A549 treated with DMSO at 1 μM for 4 hours (cell line): ENCODE measurements at places on chromosomes 2 and 18. TPM values are rescaled to one million over a fixed set of nuclear protein-coding genes. Genes with fewer than 3 reads are reported as not detected.

The IL1F10 gene
- not detected in 5 replicates for total RNA-seq

The UCN gene
- 0.55 to 2.6 TPM (median 1.8 TPM) in 5 replicates for total RNA-seq

The CCDC148 gene
- 0.13 to 0.55 TPM (median 0.38 TPM) in 5 replicates for total RNA-seq

The OR6B2 gene
- total RNA-seq, result not detected in 5 replicates

The GKN1 gene
- 0.57 to 0.74 TPM (median 0.71 TPM) in 5 replicates for total RNA-seq

The REEP1 gene
- 0.53 to 1.1 TPM (median 0.83 TPM) in 5 replicates for total RNA-seq

The MLPH gene
- total RNA-seq, result 180 to 294 TPM (median 277 TPM) in 5 replicates

The TEX44 gene
- total RNA-seq, result not detected in 5 replicates

The MAB21L4 gene
- 0.05 to 0.15 TPM (median 0.08 TPM) in 4 of 5 replicates, not detected in the other for total RNA-seq

The NRP2 gene
- total RNA-seq, result 106 to 191 TPM (median 159 TPM) in 5 replicates

The UBXN2A gene
- total RNA-seq, result 15.9 to 24.6 TPM (median 21.5 TPM) in 5 replicates

The ELOA2 gene
- total RNA-seq, result not detected in 5 replicates

The ZNF513 gene
- total RNA-seq, result 11.6 to 14.4 TPM (median 13.7 TPM) in 5 replicates

The PDCD1 gene
- not detected in 5 replicates for total RNA-seq

The GRB14 gene
- 3.1 to 7.6 TPM (median 5.6 TPM) in 5 replicates for total RNA-seq

The FAM237A gene
- total RNA-seq, result not detected in 5 replicates

The SLC25A52 gene
- not detected in 5 replicates for total RNA-seq

The DCC gene
- total RNA-seq, result not detected in 5 replicates

The MDH1B gene
- total RNA-seq, result 1.6 to 2.2 TPM (median 1.8 TPM) in 5 replicates

The LAMA3 gene
- total RNA-seq, result 29.5 to 44.3 TPM (median 41.7 TPM) in 5 replicates

The NOSTRIN gene
- total RNA-seq, result 1.4 to 2.2 TPM (median 1.9 TPM) in 5 replicates

The SAG gene
- total RNA-seq, result not detected in 5 replicates

The LINC00305 gene
- not detected in 5 replicates for total RNA-seq

The TBR1 gene
- total RNA-seq, result 0.01 to 0.11 TPM (median 0.08 TPM) in 3 of 5 replicates, not detected in the others

The OTOS gene
- 0.21 TPM in 1 of 5 replicates, not detected in the others for total RNA-seq

The GALNT13 gene
- total RNA-seq, result 7.9 to 12.6 TPM (median 11.1 TPM) in 5 replicates

The FN1 gene
- total RNA-seq, result 133 to 252 TPM (median 158 TPM) in 5 replicates

The GPBAR1 gene
- total RNA-seq, result 0.07 to 0.23 TPM (median 0.15 TPM) in 5 replicates
